NCI-H1417 treated with DMSO at 0.1 percent for 48 hours (cell line): ENCODE measurements at places on chromosomes 1 and 21.

DNA sequence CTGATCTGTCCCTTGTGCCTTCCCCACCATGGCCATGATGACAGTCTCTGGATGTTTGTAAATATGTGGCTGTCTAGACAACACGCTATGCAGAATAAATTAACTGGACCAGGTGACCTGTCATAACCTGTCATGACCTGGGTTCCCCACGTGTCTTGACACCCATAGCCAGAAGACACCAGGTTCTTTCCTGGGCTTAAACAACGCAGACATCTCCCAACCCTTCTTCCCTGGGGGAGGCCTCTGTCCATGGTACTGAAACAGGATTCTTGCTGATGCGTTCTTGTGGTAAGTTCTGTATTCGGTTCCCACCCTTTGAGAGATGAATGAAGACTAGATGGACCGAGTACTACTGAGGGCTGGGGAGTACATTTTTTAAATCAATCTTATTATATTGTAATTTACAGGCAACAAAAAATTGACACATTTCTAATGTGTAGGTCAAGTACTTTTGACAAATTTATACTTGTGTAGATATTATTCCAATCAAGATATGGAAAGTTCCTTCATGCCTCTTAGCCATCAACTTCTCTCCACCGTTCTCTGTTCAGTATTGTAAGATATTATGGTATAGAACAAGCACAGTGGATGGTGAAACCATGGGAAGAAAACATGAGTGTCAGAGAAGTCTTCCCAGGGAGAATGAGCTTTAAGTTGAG lies 738.8 kb downstream of the PTPRU start:
- no peak for DNase-seq

DNA sequence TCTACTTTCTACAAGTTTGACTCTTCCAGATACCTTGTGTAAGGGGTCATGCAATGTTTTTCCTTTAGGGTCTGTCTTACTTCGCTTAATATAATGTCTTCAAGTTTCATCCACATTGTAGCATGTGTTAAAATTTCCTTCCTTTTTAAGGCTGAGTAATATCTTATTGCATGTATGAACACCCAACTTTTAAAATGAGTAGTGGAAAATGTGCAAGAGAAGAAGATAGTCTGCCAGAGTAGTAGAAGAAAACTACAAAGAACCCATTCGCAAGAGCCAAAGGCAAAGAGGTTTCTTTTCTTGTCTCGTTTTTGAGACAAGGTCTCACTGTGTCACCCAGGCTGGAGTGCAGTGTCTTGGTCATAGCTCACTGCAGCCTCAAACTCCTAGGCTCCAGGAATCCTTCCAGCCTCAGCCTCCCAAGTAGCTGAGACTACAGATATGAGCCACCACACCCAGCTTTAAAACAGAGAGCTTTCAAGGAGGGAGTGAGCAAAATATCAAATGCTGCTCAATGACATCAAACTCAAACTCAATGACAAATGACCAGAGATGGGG lies 9.4 kb downstream of the IL23R start:
- no peak for DNase-seq

DNA sequence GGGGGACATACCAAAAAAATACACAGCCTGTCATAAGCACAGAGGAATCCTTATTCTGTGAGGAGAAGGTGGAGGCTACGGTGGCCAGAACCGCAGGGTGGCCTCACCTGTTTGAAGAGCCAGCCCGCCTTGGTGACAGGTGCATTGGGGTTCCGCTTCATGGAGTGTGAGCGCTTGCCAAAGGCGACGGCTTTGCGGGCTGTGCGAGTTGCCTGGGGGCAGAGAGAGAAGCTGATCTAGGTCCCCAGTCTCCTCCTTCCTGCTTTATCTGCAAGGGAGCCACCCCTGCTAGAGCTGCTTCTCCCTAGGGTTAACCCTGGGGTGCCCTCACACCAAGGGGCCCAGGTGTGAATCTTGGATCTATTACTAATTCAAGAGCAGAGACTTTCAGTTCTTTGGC lies 54.3 kb upstream of the GOLT1A start:
- no peak for DNase-seq

- DNase-seq: no peak
Observed at GRCh38 chr1:180927841-180928240, 15.1 kb downstream of the KIAA1614 start.

- DNase-seq: no peak
Observed at GRCh38 chr1:54998677-54999076, at the start of gene BSND. TSS of gene BSND (plus strand) at chr1:54998933. CDS start at chr1:54999187, 254 bp downstream.

DNA sequence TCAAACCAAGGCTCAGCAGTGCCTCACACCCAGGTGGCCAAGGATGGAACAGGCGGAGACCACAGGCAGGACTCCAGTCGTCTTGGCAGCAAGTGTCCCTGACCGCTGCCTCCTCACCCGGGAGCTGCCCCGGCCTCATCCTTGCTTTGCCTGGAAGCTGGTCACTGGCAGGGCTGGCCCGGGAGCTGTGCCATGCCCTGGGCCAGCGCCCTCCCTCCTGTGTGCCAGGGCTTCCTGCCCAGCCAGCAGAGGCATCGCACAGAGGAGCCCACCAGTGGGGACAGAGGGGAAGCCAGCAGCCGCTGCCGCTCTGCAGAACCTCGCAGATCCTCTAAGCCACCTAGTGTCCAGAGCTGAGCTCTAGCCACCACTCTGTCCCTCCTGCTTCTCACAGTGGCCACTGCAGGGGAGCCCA lies 7.8 kb downstream of the CASZ1 start:
- DNase-seq: no peak

DNA sequence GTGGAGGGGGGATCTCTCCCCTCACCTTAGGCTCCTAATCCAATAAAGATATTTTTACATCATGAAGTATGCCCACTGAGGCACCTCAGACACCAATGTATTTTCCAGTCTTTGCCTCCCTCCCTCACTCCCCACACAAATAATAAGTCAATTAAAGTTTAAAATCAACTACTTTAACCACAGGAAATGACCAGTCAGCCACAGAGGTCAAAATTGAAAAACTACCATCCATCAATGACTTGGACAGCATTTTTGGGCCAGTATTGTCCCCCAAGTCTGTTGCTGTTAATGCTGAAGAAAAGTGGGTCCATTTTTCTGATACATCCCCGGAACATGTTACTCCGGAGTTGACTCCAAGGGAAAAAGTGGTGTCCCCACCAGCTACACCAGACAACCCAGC lies 70.6 kb upstream of the DYNLT5 start:
- no peak for DNase-seq

DNA sequence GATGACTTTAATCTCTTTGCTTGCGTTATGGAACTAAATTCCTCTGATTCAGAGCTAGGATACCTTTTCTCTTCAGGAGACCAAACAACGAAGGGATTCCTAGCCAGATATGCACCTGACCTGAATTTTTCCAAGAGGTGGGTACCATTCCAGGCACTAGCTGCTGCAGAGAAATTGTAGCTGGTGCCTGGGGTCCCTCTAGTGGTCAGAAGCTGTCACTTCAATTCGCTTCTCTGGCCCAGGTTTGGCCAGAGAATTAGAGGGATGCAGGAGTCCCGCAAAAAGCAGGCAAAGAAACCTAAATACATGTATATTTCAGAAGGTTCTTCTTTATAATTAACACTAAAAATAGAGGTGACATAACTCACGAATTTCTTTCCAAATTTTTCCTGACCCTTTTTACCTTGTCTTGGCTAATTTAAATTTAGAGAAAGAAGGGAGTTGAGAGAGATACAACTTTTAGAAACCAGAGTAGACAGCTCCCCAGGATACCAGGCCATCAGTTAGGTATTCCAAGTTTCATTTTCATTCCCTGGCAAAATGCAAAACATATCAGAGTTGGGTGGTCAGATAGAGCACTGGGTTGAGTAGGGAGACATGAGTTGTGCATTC lies 9.6 kb downstream of the ACKR1 start:
- DNase-seq: no peak

GRCh38 chr1:32266921-32267591 lies 16.0 kb downstream of the LCK start:
- no peak for DNase-seq

DNA sequence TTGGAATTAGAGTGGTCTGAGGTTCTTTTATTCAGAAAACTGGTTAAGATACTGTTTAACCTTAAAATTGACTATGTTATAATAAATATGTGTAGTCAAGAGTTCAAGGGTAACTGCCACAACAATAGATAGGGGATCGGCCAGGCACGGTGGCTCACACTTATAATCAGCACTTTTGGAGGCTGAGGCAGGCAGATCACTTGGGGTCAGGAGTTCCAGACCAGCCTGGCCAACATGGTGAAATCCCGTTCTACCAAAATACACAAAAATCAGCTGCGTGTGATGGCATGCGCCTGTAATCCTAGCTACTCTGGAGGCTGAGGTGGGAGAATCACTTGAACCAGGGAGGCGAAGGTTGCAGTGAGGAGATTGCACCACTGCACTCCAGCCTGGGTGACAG lies 39.5 kb downstream of the PDC start:
- no peak for DNase-seq

DNA sequence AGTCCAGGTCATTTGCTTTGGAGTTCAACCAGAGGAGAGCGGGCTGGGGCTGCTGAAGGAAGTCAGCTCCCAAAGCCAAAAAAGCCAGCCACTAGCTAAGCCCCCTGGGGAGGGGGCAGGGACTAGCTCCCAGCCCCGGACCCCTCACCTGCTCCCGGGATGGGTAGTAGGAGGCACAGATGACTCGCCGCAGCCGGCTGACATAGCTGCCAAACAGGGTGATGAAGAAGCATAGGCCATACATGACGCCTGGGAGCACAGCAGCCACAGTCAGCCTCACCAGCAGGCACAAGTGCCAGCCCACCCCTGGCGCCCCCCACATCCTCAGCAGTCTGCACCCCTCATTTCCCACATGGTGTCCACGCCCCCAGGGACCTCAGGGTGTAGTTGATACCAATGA lies 7.4 kb downstream of the DCST2 start:
- DNase-seq: no peak

GRCh38 chr1:35773711-35774110 lies 3.9 kb upstream of the CLSPN start:
- no peak for DNase-seq

GRCh38 chr21:16421007-16421406 lies 691.2 kb downstream of the USP25 start:
- DNase-seq: no peak

DNA sequence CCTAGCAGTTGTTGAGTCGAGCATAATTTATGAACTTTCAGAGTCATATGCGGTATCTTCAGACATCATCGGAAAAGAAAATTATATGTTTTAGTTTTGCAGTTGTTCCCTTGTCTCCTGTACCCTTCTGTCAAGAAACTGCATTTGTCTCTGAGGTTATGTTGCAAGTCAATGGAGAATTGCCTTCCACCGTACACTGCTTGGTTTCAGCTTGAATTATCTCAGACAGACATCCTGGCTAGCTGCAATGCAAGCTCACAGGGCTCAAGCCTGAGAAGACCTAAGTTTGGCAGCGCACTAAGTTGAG lies 156.0 kb downstream of the NFIA start:
- DNase-seq: no peak

DNA sequence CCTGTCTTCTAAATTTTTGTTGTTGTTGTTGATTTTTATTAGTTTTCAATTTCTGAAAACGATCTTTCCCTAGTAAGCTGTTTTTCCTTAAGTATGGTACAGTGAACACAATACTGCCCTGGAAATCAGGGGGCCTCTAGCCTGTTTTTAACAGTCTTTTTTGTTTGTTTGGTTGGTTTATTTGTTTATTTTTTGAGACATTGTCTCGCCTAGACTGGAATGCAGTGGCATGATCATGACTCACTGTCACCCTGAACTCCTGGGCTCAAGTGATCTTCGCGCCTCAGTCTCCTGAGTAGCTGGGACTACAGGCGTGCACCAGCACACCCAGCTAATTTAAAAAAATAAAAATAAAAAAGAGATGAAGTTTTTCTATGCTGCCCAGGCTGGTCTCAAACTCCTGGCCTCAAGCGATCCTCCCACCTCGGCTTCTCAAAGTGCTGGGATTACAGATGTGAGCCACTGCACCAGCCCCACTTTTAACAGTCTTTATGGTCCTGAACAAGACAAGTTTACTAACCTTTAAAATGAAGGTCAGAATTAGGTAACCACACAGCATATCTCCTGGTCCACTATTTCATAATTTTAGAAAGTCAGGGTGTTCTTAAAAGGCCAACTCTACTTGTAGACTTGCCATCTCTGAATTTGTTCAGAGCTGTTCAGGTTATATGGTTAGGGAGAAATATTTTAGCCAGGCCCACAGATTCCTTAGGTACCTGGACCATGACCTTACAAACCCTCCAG lies 35.4 kb downstream of the TBCE start:
- no peak for DNase-seq

DNA sequence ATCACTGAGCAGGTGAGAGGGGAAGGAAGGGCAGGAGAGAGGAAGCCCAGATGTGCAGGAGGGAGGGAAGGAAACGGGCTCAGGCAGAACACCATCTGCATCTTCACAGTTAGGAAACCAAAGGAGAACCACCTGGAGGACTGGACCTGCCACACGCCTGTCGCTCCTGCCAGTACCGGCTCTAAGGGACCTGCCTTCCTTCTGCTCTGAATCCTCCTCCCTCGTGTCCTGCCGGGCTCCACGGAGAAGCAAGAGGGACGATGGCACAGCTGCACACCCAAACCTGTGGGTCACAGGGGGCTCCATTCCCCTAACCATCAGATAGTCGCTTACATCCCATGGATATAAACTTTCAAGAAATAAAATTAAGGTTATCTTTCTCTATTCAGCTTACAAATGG lies 56.1 kb downstream of the TOR1AIP2 start:
- DNase-seq: no peak

DNA sequence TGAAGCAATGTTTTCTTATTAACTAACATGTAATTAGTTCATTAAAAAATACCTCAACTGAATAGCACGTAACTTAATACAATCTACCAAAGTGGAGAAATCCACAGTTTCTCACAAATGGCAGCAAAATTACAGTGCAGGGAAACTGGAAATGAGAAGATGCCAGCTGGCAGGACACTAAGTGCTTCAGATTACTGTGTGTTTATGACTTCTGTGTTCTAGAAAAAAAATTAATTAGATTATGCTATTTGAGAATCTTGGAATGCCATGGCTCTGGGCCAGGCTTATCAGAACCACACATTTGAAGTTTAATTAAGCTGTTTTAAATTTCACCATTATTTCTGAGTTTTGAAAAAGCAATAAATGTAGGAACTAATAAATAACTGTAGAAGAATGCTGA lies 357.6 kb downstream of the TGFB2 start:
- DNase-seq: no peak

DNA sequence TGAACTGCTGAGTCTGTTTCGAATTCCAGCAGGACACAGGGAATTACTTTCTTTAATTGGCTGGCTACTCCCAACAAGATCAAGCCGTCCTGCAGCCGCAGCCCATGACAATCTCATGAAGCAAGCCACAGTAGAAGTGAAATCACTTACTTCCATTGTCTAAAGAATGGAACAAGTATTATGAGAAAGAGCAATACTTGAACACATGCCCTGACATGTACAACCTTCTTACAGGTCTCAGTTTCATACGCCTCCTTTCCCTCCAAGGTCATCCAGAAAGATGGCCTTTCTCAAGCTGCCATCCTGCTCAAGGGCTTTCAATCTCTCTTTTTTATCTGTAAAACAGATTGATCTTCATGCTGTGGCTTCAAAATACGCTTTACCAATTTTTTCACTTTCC lies 85.1 kb downstream of the PCSK9 start:
- DNase-seq: no peak

GRCh38 chr1:231613419-231614349 lies 12.9 kb upstream of the DISC1 start:
- no peak for DNase-seq
